Fibroblast of mammary gland (primary cell): ENCODE measurements at places on chromosomes 3 and 15.

- DNase-seq = no peak
Observed at GRCh38 chr3:99714575-99714974, 76.2 kb downstream of the COL8A1 start.

DNA sequence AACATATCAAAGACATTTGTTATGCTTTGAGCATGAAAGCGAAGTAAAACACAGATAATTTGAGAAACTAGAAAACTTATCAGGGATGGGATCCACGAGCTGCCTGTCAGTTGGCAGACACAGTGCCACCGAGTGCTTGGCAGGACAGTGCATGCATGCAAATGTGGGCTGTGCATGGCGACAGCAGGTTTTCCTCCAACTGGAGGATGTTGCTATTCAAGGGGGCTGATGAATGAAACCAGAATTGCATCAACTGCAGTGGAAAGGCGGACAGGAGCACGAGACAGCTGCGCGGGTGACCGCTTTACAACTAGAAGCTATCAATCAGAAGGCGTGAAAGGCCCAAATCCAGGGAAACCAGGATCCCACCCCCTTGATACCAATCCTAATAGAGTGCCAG is 244.3 kb downstream of the NR2F2 start:
- DNase-seq = no peak

DNA sequence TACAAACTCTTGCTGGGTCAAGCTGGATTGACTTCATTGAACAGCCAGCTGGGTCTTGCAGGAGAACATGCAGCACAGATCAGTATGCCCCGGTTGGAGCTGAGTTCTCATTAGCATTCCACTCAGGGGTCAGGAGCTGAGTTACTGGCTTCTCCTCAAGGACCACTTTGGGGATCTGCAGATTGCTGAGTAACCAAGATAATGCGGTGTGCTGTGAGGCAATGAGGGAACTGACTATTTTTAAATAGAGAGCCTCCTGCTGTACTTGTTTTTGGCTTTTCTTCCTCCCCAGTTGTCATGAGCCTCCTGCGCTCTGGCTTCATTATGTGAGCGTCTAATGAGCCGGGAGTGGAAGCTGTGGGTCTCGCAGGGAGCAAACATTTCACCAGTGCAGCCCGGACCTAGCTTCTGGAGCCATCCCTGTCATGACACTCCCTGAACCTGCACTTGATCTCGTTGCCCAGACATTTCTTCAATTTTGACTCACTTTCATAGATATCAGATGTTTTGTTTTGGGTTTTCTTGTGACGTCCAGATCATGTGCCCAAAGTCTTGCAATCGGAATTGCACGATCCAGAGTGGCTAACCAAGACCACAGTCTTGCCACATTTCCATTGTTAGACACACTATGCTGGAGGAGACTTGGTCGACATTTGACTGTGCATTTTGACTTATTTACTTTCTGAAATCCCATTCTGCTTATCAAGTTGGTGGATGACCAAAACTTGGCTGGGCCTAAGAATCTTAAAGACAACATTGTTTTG is 327.2 kb downstream of the LRTM1 start:
- DNase-seq = no peak

DNA sequence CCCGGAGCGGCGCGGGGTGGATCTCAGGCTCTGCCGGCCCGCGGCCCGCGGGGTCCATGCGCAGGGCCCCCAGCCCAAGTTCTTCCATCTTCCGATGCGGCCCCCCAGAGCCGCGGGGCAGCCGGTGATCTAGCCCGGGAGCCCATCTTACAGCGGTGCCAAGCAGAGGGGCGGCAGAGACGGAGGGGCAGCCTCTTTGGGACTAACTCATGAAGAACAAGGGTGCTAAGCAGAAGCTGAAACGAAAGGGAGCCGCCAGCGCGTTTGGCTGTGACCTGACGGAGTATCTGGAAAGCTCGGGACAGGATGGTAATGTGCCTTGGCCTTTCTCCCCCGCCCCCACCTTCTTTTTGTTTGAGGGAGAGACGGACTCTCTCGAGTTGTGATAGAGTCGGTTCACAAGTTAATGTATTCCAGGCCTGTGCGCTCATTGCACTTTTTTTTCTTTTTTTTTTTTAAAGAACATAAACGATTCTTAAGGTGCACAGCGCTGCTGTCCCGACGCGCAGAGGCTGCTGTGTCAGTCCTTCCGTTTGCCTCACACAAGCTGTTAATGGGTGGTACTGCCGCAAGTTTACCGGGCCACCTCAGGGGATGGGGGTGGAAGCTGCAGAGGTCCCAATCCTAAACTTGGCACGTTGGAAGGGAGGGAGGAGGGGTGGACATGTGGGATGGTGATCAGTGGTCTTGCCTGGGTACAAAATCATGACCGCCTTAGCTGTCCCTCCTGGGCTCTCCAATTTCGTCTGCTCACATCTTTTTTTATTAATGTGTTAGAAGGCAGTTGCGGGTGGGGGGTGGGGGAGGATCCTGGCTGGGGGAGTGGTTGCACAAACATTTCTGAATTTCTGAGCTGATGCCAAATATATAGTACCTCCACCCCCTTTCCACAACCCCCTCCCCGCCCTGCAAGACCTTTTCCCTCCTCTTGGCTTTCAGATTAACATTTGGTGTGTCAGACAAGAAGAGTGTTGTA is 801 bp downstream of the ARHGAP31 start:
- peak; percentile 34 for DNase-seq

- DNase-seq = no peak
Observed at GRCh38 chr3:23644676-23645075, 161.1 kb upstream of the UBE2E1 start.

DNA sequence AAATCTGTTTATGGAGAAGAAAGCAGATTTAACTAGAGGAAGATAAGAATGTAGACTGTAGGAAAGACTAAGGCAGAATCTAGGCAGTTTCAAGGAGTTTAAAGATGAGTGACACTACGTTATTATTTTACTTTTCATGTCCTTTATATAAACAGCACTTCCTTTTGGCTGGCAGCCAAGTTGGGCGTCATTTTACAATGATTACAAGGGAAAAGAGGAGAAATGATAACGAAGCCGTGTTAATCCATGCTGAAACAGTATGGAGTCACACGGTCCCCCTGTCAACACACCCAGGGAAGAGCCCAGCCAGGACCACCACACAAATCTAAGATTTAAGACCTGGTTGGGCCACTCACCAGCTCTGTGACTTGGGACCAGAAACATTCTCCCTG is 83.7 kb upstream of the NEO1 start:
- no peak for DNase-seq

DNA sequence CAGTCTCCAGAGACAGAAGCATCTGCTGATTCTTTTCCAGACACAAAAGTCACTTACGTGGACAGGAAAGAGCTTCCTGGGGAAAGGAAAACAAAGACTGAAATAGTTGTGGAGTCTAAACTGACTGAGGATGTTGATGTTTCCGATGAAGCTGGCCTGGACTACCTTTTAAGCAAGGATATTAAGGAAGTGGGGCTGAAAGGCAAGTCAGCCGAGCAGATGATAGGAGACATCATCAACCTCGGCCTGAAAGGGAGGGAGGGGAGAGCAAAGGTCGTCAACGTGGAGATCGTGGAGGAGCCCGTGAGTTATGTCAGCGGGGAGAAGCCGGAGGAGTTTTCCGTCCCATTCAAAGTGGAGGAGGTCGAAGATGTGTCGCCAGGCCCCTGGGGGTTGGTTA is 25.4 kb downstream of the SYNM start:
- DNase-seq = no peak

GRCh38 chr15:29934251-29934650 is 112.0 kb upstream of the TJP1 start:
- DNase-seq = peak; percentile 86

DNA sequence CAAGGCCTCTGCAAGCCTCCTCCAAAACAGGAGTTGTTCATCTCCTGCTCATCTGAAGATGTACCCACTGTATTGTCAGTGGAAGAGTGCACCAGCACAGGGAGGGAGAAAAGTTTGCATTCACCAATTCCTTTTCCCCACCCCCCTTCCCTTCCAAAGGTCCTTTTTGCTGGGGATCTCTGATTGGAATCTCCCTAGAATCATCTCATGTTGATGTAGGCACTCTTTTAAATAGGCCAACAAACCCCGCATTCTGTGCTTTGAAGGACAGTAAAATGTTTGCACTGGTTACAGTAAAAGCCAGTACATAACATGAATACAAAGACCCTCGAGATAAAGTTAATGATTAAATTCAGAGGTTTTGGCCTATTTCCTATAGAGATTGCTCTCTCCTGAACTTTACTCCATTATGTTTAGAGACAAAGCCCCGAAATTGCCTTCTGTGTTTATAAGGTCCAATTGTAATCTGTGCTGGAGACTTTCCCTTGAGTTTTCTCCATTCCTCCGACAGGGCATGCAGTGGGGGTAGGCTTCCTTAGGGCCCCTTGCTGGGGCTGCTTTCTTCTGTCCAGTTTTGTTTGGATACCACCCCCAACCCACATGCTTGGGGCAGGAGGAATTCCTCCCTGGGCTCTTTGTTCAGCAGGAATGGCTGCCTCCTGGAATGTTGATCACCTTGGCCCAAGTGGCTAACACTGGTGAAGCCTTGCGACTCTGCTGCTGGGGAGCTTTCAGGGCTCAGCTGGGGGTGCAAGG is 22.5 kb downstream of the TRIM71 start:
- no peak for DNase-seq

- DNase-seq = no peak
Observed at GRCh38 chr3:143291836-143292447, 172.4 kb downstream of the CHST2 start.

- no peak for DNase-seq
Observed at GRCh38 chr15:100189849-100190248, 151.9 kb downstream of the ADAMTS17 start.

DNA sequence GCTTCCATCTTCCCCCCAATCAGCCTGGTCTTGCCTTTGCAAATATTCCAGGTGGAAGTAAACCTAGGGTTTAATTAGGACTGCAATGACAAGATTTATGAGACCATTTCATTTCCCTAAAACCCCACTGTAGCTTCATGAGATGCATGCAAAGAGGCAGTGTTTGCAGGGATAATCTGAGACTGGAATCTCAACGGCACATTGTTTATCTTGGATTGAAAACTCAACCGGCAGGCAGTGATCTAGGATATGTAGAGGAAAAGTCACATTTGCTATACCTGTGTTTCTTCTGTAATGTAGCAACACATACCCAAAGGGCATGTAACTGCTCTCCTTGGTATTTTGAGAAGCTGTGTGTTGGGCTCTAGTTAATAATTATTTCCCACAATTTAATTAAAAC is 18.7 kb upstream of the CLSTN2 start:
- no peak for DNase-seq

DNA sequence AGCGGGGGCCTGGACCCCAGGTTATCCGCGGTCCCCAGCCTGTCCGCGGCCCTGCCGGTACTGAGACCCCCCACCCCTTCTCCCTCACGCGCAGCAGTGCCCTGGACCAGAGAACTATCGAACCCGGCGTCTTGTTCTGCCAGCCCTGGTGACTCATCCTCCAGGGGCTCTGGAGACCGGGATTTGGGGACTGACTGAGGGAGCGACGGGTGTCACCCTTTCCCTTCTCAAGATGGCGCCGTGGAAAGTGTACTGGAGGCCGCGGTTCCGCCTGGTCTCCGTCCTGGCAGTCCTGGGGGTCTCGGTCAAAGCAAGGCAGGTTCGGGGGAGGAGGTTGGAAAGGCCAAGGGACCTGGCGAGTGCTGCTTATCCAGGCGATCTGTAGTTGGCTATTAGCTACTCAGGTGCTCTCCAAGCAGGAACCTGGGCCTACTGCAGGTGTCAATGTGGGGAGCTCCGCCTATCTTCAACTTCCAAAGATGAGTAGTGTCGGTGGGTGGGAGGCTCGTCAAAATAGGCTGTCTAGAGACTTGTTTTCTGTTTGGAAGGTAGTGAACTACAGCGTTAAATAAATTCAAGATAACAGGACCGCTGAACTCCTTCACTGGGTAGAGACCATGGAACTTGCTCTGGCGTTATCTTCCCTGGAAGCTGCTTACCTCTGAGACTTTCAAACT is 790 bp downstream of the RAB5A start:
- DNase-seq = peak; percentile 65

DNA sequence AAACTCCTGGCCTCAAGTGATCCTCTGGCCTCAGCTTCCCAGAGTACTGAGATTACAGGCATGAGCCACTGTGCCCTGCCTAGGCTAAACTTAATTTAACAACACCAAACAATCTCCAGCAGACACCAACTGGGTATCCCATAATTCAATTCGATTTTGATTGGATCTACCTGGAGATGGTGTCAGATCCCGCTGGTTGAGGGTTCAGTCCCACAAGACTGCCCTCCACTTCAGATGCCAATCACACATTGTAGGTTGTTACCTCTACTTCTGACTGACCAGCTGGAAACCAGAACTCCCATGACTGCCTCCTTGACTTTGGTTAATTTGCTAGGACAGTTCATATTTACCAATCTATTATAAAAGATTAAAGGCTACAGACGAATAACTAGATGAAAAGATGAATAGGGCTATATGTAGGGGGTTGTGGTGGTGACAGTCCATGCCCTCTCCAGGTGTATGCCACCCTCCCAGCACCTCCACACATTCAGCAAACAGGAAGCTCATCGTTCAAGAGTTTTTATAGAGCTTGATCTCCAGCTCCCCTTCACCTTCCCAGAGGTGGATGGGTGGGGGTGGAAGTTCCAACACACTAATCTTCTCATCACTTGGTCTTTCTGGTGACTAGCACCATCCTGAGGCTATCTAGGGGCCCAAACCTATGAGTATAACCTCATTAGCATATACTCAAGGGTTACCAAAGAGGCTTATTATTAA is 9.3 kb downstream of the B2M start:
- no peak for DNase-seq

GRCh38 chr3:127212231-127212630 is 19.3 kb downstream of the PRR23E start:
- no peak for DNase-seq

- DNase-seq = peak; percentile 77
Observed at GRCh38 chr3:50189274-50189673, 2.1 kb upstream of the GNAT1 start.

GRCh38 chr3:59612444-59612715 is 562.6 kb upstream of the CFAP20DC start:
- no peak for DNase-seq

DNA sequence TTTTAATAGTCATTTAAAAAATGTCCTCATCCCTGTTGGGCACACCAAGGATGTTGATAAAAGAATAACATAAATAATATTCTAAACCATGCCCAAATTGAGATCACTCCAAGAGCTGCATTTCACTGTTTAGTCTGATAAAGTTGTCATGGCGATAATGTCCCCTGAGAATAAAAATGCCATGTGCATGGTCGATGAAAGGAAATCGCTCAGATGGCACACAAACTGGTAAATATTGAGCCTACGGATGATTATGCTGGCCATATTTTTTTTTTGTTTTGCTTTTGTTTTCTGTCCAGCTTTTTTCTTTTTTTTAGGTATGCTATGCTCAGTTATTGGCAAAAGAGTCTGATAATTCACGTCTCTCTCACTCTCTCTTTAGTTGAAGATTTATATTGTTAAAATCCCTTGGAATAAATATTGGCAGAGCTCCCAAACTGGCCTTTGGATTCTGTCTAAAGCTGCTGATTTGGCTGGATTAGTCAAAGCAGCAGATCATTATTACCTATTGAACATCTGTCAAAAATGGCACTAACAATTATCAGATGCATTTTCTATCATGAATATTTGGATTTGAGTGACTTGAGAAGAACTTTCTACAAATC is 643.8 kb downstream of the SQOR start:
- DNase-seq = no peak
